ENCODE measurements at places on chromosomes 1 and 21.

DNA sequence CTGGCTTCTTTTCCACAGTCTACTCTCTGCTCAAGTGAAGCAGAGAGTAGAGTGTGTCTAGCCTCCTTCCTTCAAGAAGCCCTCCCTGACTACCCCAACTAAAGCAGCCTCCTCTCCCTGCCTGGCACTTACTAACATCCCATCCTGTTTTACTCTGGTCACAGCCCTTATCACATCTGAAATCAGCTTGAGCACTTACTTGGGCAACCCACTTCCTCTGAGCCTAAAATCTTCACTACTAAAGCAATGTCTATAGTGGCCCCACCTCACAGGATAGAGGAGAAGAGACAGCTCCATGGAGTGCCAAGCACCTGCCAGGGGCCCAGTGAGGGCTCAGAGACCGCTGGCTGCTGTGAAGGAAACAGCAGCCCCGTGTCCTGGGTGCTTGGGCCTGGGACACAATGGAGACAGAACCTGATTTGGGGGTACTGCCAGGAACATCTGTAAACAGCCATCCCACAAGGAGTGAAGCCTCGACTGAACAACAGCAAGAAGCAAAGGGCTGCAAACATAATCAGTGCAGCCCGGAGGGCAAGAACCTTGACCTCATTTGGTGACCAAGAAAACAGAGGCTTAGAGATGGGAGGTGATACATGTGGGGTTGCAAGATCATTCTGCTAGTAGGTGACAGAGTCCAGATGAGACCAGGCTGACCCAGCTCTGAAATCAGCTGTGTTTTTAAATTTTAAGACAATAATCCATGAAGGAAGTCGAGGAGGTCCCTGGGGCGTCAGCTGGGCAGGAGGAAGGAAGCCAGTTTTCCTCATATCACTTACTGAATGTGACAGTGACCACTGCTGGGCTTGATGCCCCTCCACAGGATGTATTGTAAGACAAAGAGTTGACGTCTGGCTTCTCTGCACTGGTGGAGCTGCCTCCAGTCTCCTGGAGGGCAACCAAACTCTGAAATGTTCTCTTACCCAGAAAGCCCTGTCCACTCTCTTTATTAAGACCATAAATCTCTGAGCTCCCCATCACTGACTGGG, 710.6 kb downstream of the MATN1 start:
- no peak for DNase-seq

GRCh38 chr21:28459193-28459592, 533.5 kb downstream of the LTN1 start:
- DNase-seq = no peak

- peak; percentile 90 for DNase-seq
These were observed 21.8 kb upstream of the COL9A2 start for GRCh38 chr1:40338745-40339419.

DNA sequence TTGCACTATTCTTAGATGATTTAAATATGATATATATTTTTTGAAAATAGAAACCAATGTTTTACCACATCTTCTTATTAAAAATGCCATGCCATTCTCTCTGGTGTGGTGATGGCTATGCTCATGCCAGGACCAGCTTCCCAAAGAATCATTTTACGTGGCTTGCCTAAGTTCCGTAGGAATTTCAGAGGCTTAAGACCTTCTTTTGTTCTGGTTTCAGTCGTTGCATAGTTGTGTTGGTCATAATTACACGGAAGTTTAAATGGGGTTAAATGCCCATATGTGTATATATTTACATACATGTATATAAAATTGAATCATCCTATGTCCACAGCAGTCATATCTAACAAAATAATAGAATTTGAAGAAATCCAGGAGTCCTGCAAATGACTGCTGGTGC, 78.7 kb upstream of the PLPPR5 start:
- DNase-seq = no peak

- no peak for DNase-seq
These were observed 7.7 kb downstream of the GALNT2 start for GRCh38 chr1:230074762-230075161.

DNA sequence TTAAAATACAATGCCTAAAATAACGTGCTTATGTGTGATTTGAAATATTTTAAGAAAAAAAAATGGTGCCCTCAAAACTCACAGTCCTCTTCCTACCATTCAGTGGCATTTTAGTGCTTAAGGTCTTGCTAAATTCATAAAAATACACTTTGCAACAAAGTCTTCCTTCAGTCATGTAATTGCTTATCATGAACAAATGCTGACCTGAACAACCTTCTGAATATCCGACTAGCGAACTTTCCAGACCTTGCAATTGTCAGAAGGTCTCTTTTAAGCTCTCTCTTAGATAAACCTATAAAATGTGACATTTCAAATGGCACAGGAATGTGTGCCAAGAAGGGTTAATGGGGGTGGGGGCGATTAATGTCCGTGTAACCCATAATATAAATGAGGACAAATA, 858 bp downstream of the BRINP3 start:
- DNase-seq = no peak

DNA sequence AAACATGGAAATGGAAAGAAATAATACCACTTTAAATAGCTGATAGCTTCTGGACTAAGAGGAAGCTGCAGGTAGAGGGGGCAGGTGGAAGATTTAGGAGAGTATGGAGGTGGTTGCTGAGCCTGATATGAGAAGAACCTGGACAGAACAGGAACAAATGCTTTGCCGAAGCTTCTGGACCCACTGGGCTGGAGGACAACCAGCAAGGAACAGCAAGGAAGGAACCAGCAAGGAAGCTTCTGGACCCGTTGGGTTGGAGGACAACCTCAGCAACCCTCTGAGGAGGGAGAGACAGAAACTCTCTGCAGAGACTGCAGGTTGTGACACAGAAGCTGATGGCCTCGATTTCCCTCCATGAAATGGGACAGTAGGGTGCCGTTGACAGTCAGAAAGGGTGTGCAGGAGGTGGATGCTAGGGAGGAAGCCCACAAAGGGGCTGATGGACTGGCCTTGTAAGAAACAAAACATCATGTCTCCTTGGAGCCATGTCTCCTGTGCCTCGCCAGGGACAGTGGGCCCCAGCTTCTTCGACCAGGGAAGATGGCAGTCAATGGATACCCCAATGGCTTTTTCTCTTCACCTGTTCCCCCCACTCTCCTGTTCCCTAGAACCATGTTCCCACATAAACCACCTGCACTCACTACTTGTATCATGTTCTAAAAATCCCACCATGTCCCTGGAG, 8.3 kb upstream of the WNT3A start:
- peak; percentile 0 for DNase-seq

DNA sequence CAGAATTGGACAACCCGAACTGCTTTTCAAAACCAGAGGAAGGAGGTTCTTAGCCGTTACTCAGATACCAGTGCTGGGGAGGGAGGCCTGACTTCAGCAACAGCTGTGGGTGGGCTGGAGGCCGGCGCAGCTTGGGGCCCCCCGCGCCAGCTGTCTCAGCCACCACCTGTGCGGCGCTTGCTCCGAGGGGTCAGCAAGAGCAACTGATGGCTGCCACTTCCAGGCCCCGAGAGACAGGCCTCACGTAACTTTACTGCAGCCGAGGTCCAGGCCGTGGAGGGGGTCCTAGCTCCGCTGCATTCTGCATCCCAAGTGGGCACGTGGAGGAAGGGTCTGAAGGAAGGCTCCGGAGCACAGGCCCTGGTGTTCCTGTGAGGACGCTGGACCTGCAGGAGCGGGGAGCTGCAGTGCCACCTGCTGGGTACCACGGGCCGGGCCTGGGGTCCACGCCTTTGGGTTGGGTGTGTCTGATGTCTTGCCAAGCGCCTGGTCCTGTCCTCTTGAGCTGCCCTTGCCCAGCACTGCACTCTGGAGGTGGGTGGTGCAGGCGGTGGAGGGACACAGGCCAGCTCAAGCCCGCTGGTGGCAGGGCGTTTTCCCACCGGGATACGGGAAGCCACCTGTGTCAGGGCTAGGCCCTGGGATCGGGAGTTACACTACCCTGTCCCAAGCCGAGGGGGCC, 9.8 kb downstream of the THAP3 start:
- DNase-seq = peak; percentile 23

GRCh38 chr1:168019407-168019806, 82.5 kb upstream of the MPC2 start:
- DNase-seq = peak; percentile 2

- no peak for DNase-seq
These were observed 14.9 kb downstream of the SLC9A1 start for GRCh38 chr1:27139980-27140379.

DNA sequence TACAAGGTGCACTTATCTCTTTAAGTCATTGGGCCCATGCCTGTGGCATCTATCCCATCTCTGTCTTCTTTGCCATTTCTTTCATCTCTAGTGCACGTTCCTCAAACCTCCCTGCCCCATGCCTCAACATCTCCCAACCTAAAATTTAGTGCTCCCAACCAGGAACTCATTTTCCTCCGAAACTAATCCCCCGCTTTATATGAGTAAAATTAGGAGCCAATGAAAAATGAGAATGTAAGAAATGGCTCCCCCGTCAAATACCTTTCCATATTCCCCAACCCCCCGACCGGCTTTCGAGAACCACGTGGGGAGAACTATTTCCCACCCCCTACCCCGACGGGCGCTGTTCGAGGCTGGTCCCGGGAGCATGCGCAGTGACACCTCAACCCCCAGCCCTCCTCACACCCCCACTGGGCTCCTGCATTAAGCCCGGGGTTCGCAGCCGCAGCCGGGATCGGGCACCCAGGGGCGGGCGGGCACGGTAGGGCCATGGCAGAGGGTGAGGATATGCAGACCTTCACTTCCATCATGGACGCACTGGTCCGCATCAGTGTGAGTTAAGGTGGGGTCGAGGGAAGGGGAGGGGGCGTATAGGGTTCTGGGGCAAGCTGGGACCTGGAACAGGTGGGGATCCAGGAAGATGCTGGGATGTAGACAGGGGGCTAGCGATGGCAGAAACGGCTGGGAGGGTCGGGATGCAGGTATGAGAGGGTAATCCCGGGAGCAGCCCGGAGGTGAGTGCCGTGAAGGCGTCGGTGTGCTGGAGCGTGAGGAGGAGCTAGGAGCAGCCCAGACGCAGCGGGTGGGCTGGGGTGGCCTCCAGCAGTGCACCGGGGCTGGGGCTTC, at the start of gene TRIM46:
TSS of gene TRIM46 (plus strand) at position 372 of the 846 bp plus-strand sequence. CDS start at position 490, 118 bp downstream.
- DNase-seq = peak; percentile 77

Measured in urothelium cell line (cell line).